ENCODE measurements at places on chromosomes 6 and 20.

GRCh38 chr6:159665868-159666635, 27.0 kb downstream of the SOD2 start:
- no peak for ATAC-seq
- H3K36me3 ChIP-seq: peaks cover 46% of the 10 kb centered on the region
- H3K27ac ChIP-seq: no peak overlapping the region
- H3K4me3 ChIP-seq: no peak overlapping the region
- H3K27me3 ChIP-seq: no peaks in the 10 kb centered on the region

- H3K4me1 ChIP-seq: no peaks in the 10 kb centered on the region
- no peak overlapping the region for H3K4me3 ChIP-seq
- H3K27ac ChIP-seq: no peak overlapping the region
- no peak for ATAC-seq
Observed at GRCh38 chr6:40347571-40348011, 239.6 kb downstream of the LRFN2 start.

- ATAC-seq: peak; percentile 60
- peak overlapping the region; percentile 90 for H3K27ac ChIP-seq
- H3K4me3 ChIP-seq: no peak overlapping the region
Observed at GRCh38 chr6:11830105-11830504, 51.5 kb upstream of the ADTRP start.

DNA sequence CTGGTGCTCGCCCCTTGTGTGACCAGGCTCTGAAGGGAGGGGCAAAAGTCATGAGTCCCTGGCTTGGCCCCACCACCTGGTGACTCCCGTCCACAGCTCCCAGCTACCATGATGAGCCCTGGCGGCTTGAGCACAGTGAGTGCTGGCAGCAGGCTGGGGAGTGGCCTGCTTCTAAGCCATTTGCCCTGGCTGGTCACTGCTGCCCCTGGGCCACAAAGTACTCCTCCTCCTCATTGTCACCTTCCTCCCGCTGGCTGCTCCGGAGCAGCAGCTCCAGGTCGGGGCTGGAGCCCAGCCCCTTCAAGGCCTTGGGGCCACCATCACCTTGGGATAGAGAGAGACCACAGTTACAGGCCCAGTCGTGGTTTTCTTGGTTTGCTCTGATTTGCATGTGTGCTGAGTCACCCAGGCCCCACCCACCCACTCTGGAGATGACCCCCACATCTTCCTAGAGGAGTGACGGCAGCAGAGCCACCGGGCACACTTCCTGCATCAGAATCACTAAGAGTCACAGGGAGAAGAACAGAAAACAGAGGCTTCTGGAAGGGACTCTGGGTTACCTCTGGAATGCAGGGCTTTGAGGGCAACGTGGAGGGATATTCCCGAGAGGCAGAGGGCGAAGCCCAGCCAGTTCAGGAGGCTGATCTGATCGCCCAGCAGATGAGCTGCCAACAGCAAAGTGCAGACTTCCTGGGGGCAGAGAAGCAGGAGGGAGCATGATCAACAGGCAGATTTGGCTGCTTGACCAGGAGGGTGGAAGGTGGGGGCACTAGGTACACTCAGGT, 42.1 kb upstream of the CDH22 start:
- H3K4me1 ChIP-seq: peaks cover 40% of the 10 kb centered on the region
- no peaks in the 10 kb centered on the region for H3K27me3 ChIP-seq
- peak overlapping the region; percentile 91 for H3K27ac ChIP-seq
- H3K4me3 ChIP-seq: peak overlapping the region; percentile 71
- peak; percentile 85 for ATAC-seq

- no peaks in the 10 kb centered on the region for H3K36me3 ChIP-seq
- no peak for ATAC-seq
- H3K27me3 ChIP-seq: peaks cover 24% of the 10 kb centered on the region
- no peaks in the 10 kb centered on the region for H3K4me1 ChIP-seq
Observed at GRCh38 chr20:78338-78737, 9.1 kb upstream of the DEFB125 start.

GRCh38 chr6:4220558-4220957, 85.2 kb upstream of the ECI2 start:
- no peak overlapping the region for H3K4me3 ChIP-seq
- H3K27ac ChIP-seq: no peak overlapping the region
- H3K4me1 ChIP-seq: peaks cover 6% of the 10 kb centered on the region
- ATAC-seq: no peak

DNA sequence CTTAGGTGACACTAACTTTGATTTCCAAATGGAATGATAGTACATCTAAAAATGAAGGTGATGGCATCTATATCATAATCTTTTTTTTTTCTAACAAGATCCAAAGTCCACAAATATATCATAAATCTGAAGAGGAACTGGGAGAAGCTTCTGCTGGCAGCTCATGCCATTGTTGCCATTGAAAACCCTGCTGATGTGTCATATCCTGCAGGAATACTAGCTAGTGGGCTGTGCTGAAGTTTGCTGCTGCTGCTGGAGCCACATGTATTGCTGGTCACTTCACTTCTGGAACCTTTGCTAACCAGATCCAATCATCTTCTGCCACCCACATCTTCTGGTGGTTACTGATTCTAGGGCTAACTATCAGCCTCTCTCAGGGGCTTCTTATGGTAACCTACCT, 27.4 kb upstream of the KHDC1 start:
- no peak for ATAC-seq
- no peaks in the 10 kb centered on the region for H3K27me3 ChIP-seq
- no peaks in the 10 kb centered on the region for H3K36me3 ChIP-seq
- H3K4me1 ChIP-seq: no peaks in the 10 kb centered on the region
- H3K27ac ChIP-seq: no peak overlapping the region

DNA sequence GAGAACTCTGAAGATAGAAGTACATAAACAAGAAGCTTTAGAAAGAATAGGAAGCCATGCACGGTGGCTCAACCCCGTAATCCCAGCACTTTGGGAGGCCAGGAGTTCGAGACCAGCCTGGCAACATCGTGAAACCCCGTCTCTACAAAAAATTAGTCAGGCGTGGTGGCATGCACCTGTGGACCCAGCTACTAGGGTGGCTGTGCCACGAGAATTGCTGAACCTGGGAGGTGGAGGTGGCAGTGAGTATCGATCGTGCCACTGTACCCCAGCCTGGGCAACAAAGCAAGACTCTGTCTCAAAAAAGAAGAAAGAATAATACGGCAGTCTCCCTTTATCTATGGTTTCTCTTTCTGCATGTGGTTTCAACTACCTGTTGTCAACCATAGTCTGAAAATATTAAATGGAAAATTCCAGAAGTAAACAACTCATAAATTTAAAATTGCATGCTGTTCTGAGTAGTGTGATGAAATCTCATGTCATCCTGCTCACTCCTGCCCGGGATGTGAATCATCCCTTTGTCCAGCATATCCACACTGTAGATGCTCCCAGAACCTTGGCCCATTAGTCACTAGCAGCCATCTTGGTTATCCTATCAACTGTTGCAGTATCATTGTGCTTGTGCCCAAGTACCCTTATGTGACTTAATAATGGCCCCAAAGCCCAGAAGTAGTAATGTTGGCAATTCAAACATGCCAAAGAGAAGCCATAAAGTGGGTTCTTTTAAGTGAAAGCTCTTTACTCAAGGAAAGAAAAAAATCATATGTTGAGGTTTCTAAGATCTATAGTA, 22.1 kb downstream of the DEK start:
- H3K27me3 ChIP-seq: no peaks in the 10 kb centered on the region
- ATAC-seq: no peak
- H3K27ac ChIP-seq: no peak overlapping the region
- peaks cover 62% of the 10 kb centered on the region for H3K36me3 ChIP-seq
- no peak overlapping the region for H3K4me3 ChIP-seq
- H3K4me1 ChIP-seq: peaks cover 27% of the 10 kb centered on the region

- H3K36me3 ChIP-seq: no peaks in the 10 kb centered on the region
- no peak overlapping the region for H3K4me3 ChIP-seq
- no peaks in the 10 kb centered on the region for H3K4me1 ChIP-seq
- ATAC-seq: no peak
- peaks cover 33% of the 10 kb centered on the region for H3K27me3 ChIP-seq
Observed at GRCh38 chr20:20835897-20836296, 123.5 kb upstream of the RALGAPA2 start.

- no peak overlapping the region for H3K4me3 ChIP-seq
- ATAC-seq: no peak
- H3K36me3 ChIP-seq: no peaks in the 10 kb centered on the region
- H3K4me1 ChIP-seq: no peaks in the 10 kb centered on the region
- no peak overlapping the region for H3K27ac ChIP-seq
Observed at GRCh38 chr20:10362674-10363073, 71.3 kb downstream of the MKKS start.

DNA sequence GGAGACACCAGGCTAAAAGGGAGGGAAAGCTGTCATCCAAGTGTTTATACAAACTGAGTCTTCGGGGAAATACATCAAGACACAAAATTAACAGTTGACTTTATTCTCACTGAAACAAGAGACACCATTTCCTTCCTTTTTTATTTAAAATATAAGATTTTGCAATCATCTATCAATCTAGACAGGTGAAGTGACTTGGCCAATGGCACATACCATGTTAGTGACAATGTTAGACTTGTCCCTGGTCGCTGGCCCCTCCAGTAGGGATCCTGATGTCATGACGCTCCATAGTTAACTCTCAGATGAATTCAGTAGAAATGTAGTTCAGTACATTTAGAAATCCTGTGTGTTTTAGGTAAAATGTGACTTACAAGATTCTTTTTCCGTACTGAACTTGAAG, 2.9 kb downstream of the SASH1 start:
- peaks cover 8% of the 10 kb centered on the region for H3K4me1 ChIP-seq
- no peak overlapping the region for H3K4me3 ChIP-seq
- no peak overlapping the region for H3K27ac ChIP-seq
- no peak for ATAC-seq
- H3K27me3 ChIP-seq: peaks cover 74% of the 10 kb centered on the region

- no peak overlapping the region for H3K27ac ChIP-seq
- H3K4me1 ChIP-seq: peaks cover 16% of the 10 kb centered on the region
- H3K4me3 ChIP-seq: no peak overlapping the region
- ATAC-seq: no peak
- no peaks in the 10 kb centered on the region for H3K27me3 ChIP-seq
- H3K36me3 ChIP-seq: no peaks in the 10 kb centered on the region
Observed at GRCh38 chr6:160789263-160790027, 87.4 kb downstream of the PLG start.

GRCh38 chr6:138817799-138818198, 21.9 kb downstream of the ECT2L start:
- H3K4me3 ChIP-seq: peak overlapping the region; percentile 50
- peaks cover 55% of the 10 kb centered on the region for H3K4me1 ChIP-seq
- ATAC-seq: peak; percentile 82
- H3K27me3 ChIP-seq: no peaks in the 10 kb centered on the region
- H3K27ac ChIP-seq: peak overlapping the region; percentile 94

DNA sequence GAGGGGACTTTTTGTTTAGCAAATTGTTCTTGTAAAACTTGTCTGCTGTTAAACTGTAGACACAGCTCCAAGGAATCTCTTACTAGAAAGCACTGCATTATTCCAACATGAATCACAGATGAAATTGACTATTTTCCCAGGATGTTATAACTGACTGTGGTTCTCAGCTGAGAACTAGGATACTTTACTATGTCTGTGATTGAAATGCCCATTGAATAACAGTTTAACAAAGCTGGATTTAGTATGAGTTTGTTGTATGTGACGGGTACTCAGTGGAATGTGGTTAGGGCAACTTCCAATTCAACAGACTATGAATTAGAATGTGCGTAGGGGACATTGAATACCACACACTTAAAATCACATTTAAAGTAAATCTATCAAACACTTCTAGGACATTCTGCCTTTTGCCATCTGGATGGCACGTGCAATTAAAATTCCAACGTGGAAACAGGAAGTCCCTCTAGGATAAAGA, 193.4 kb upstream of the PREP start:
- H3K36me3 ChIP-seq: no peaks in the 10 kb centered on the region
- ATAC-seq: no peak
- no peak overlapping the region for H3K4me3 ChIP-seq
- no peaks in the 10 kb centered on the region for H3K27me3 ChIP-seq
- H3K27ac ChIP-seq: no peak overlapping the region

DNA sequence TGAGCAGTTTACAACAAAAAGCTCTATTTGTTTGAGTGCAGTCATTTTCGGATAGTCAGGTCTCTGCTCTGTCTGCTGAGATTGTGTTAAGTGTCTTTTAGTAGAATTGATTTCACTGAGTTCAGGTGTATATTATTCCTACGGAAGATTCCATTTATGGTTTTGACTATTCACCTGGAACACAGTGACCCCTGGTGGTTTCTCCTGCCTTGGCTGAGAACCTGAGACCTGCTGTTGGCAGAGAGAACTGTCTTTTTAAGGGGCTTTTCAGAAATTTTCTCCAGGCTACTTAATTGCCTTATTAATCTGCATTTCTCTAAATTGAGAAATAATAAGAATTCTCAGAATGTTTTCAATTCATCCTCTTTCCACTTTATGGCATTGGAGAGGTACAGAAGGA, 508.0 kb downstream of the TBC1D32 start:
- no peaks in the 10 kb centered on the region for H3K4me1 ChIP-seq
- no peak overlapping the region for H3K27ac ChIP-seq
- no peak overlapping the region for H3K4me3 ChIP-seq
- no peaks in the 10 kb centered on the region for H3K36me3 ChIP-seq

DNA sequence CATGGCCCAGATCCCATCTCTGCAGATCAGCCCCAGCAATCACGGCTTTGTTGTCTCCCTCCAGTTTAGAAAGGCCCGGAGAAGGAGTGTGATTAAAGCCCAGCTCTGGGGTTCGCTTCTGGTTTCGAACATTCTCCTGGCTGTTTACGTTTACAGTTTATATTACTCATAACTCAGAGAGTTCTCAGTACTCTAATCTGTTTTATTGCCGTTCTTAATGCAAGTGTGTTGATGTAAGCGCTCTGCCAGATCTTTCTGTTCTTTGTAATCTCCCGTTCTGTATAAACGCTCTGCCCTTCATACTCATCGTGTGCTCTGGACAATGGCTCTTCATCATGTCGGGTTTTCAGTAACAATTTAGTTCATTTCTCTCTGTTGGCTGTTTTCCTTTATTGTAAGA, 118.0 kb upstream of the PRND start:
- peaks cover 60% of the 10 kb centered on the region for H3K27me3 ChIP-seq
- H3K4me1 ChIP-seq: peaks cover 13% of the 10 kb centered on the region
- no peak for ATAC-seq
- no peak overlapping the region for H3K4me3 ChIP-seq
- no peaks in the 10 kb centered on the region for H3K36me3 ChIP-seq

DNA sequence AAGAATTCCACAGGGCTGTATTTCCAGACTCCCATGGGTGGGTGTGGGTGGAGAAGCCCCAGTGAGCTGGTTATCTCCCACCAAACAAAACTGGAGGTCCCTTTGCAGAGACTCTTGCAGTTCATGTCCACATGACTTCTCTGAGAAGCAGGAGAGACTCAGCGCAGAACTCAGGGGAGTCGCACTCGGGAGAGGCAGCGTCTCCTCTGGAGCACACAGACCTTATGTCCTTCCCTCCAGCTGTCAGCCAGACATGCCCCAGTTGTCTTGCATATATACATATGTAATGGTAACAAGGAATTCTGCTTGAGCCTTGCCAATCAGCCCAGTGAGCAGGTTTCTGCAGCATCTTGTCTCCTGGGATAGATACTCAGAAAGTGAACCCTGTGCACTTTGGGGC, 23.8 kb downstream of the MYT1 start:
- no peak overlapping the region for H3K27ac ChIP-seq
- no peak overlapping the region for H3K4me3 ChIP-seq
- no peak for ATAC-seq
- H3K36me3 ChIP-seq: no peaks in the 10 kb centered on the region
- peaks cover 46% of the 10 kb centered on the region for H3K27me3 ChIP-seq
